ENCODE measurements at places on chromosomes 2 and 18. TPM values are rescaled to one million over a fixed set of nuclear protein-coding genes. Genes with fewer than 3 reads are reported as not detected.

Gene SERPINB2
- polyA plus RNA-seq, result 13.4 TPM

Gene ANKRD62
- polyA plus RNA-seq, result not detected

Gene MRPS5
- polyA plus RNA-seq, result 75.7 TPM

Gene GKN1
- polyA plus RNA-seq, result not detected

DNA sequence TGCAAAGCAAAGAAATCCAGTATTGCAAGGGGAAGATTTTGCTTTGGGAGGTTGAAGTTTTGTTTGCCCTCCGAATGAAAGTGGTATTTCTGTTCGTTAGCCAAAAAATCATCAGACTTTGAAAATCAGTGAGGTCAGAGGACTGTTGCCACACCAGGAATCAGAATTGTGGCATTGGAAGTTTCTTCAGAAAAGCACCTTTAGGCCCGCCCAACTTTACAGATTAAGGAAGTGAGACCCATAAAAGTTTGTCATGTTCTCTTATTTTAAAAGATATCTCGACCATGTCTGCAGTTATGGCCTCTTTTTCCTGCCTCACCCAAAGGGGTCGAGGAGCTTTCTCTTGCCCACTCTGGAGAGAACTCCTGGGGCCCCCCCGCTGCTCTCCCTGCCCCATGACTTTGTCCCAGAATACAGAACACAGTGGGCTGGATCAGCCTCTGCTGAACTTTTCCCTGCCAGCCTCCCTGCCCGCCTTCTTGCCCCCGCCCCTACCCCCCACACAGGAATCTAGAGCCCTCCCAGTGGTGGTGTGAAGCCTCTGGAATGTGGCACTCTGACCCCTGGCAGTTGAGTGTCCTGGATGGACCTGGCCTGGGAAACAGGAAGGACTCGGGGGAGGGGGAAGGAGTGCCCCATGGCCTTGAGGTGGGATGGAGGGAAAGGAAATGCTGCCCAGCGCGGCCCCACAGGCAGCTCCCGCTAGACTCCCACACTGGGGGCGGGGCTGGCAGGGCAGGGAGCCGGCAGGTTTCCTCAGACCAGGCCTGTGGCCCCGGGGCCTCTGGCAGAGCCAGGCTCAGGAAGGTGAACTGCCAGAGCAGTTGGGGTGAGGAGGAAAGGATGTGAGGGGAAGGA lies 25.3 kb downstream of the CRIM1 start:
- no peak for DNase-seq

- no peak for DNase-seq
Measured at GRCh38 chr2:182672466-182673165, 43.4 kb upstream of the DNAJC10 start.
